ENCODE measurements at places on chromosomes 16 and 17.

DNA sequence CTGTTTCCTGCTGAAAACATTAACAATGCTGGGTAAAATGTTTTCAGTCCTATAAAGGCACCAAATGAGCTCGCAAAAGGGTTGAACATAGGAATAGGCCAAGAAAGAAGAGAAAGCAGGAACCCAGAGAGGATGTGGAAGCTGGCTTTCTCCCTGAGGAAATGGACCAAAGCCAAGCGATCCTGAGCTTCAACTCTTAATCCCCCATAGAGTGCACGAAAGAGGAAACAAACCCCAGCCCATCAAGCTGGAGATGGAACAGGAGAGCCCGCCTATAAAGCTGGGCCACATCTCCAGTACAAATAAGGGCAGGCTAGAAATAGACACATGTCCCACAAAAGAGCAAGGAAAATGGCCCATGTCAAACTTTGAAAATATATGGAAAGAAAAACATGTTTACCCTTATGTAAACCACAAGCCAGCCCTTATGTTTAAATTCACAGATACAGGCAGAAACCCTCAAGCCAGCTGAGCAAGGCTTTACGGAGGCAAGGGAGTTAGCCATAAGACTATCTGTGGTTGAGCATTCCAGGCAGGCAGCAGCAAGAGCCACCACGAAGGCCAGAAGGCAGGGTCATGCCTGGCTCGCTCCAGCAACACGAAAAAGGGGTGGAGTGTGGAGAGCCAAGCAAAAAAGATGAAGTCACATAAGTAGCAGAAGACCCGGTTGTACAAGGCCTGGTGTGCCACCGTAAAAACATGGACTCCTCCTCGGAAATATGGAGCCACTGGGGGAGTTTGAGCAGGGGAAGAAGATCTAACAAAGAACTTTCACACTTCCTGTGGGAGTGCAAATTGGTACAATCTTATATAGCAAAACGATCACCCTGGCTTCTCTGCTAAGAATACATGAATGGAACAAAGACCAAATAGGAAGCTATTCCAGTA is 27.8 kb downstream of the COPRS start:
- DNase-seq: no peak

GRCh38 chr16:85300406-85300968 is 188.2 kb upstream of the CIBAR2 start:
- no peak for DNase-seq

DNA sequence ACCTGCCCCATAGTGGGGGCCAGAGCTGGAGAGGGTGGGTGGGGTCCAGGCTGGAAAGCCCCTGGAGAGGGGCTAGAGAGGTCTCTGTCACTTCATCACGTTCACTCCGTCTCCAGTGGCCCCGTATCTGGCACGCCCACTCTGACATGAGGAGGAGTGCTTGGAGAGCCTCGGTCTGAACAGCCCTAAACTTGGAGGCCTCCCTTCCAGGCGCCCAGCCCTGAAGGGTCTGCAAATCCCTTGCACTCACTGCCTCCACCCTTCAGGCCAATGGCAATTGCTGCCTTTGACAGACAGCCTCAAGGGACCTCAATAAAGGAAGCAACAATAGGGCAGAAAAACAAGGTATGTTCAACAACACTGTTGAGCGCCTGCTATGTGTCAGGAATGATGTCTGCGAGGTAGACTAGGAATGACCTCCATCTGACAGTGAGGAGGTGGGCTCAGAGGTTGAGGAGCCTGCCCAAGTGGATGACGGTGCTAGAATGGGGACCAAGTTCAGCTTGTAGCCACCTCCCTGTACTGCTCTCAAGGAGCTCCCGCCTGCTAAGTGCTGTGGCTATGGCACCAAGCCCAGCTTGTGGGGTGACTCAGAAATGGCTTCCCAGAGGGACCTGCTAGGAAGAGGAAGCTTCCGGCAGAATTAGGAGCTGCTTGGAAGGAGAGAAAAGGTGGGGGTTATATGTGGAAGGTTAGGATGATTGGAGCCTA is 2.9 kb upstream of the EPX start:
- no peak for DNase-seq

DNA sequence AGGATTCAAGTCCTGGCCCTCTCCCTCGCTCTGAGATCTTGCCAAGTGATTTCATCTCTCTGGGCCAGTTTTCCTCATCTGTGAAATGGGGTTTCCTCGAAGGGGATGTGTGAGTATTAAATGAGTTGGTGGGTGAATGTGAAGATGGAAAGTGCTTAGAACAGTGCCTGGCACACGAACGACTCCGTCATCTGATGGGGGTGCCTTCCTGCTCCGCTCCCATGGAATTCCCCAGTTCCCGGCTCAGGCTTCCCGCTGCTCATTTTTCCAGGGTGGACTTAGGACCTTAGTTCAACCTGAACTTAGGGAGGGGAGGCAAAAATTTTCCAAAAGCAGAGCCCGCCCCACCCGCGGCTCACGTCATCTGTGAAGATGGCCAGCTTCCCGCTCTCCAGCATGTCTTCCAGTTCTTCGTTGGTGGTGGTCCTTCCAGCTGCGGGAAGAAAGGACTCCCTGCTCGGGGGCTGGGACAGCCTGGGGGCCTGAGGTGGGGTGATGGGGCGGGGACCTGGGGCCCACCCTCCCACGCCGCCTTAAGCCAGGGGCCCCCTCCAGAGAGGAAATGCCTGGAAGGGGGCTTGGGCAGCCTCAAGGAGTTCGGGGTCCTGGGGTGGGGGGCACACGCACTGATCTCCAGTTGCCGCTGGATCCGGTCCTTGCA is 11.4 kb downstream of the HSD3B7 start:
- DNase-seq: no peak

DNA sequence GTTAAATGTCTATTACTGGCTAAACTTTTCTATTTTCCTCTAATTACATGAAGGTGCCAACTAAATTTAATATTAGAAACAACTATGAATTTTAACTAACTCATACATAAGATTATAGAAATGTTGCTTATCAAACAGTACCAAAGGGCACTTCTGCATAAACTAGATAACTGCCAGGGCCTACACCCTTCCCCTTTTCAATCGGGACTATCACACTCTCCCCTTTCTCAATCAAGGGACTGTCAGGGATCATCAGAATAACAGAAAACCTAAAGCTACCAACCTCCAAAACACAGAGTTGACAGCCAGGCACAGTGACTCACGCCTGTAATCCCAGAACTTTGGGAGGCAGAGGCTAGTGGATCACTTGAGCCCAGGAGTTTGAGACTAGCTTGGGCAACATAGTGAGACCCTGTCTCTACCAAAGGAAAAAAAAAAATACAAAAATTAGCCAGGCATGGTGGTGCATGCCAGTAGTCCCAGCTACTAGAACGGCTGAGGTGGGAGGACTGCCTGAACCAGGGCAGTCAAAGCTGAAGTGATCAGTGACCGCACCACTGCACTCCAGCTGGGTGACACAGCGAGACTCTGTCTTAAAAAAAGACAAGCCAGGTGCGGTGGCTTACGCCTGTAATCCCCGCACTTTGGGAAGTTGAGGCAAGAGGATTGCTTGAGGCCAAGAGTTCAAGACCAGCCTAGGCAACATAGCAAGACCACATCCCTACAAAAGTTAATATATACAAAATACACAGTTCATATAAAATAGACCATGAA is 3.2 kb upstream of the PHLPP2 start:
- DNase-seq: no peak

DNA sequence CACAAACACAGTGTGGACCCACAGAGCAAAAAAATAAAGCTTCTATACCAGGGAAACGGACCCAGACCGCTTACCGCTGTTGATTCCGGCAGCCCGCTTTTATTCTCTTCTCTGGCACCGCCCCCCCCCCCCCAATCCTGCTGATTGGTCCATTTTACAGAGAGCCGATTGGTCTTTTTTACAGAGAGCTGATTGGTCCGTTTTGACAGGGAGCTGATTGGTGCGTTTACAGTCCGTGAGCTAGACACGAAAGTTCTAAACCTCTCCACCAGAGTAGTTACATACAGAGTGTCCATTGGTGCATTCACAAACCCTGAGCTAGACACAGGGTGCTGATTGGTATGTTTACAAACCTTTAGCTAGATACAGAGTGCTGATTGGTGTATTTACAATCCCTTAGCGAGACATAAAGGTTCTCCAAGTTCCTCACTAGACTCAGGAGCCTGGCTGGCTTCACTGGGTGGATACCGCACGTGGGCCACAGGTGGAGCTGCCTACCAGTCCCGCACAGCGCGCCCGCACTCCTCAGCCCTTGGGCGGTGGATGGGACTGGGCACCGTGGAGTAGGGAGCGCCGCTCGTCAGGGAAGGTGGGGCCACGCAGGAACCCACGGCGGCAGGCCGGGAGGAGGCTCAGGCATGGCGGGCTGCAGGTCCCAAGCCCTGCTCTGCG is 92.4 kb downstream of the HAPSTR1 start:
- no peak for DNase-seq

DNA sequence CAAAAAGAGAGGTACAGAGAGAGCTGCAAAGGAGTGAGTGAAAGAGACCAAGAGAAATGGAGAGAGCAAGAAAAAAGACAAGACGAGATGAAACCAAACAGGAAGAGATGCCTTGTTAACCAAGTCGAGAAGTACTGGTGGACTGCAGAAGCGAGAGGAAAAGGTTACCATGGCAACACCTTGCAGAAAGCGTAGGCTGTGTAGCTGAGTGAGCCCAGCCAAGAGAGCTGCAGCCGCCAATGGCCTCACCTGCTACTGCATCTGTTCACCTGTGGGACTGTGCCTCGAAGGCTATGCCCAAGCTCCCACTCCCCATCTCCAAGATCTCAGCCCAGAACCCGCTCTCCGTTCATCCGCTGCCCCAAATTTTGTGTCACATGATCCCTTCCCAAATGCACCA is 161.3 kb downstream of the SLC39A11 start:
- DNase-seq: no peak

GRCh38 chr16:53523126-53523804 is 20.3 kb upstream of the AKTIP start:
- no peak for DNase-seq

- DNase-seq: no peak
Observed at GRCh38 chr16:27551036-27551435, 1.1 kb downstream of the KATNIP start.

DNA sequence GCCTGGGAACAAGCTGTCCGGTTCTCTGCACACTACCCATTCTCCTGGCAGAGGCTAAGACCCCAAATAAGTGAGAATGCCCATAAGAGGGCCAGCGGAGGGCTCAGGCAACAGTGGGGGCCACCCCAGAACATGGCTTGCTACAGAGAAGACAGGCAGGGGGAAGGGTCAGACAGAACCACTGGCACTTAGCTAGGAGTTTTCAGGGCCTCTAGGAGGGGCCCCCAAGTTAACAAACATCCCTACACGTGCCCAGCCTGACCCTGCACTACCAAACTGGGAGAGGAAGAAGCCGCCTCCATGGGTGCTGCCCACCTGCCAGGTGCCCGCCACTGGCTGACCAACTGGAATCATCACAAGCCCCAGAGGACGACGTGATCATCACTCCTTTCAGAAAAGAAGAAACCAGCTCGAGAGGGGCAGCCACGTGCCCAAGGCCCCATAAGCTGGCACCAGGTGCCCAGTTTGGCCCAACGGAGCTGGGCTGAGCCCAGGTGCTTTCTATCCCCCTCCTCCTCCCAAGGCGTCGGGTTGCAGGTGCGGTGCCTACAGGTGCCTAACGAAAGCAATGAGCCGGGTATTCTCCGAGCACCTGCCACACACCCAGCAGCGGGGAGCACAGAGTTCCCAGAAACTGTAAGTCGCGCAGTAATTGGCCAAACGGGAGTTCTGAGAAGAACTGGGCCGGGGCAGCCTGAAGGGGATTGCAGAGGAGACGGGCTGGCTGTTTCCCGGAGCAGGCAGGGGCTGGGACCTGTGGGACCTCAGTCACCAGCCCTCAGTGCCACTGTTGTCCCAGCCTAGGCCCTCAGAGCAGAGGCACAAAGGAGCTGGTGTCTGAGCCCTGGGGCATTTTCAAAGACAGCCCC is 13.2 kb downstream of the RPH3AL start:
- no peak for DNase-seq

DNA sequence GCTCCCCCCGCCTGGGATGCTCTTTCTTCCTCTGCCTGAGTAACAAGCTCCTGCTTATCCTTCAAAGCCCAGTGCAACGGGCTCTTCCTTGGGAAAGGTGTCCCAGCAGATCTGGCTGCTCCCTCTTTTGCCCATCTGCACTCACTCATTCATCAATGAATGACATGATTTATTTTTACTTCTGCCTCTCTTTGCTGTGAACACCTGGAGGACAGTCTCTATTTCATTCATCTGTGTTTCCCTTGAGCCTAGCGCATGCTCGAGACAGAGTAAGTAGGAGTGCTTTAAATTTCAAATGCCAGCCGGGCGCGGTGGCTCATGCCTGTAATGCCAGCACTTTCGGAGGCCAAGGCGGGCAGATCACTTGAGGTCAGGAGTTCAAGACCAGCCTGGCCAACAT is 22.0 kb upstream of the GINS2 start:
- no peak for DNase-seq

DNA sequence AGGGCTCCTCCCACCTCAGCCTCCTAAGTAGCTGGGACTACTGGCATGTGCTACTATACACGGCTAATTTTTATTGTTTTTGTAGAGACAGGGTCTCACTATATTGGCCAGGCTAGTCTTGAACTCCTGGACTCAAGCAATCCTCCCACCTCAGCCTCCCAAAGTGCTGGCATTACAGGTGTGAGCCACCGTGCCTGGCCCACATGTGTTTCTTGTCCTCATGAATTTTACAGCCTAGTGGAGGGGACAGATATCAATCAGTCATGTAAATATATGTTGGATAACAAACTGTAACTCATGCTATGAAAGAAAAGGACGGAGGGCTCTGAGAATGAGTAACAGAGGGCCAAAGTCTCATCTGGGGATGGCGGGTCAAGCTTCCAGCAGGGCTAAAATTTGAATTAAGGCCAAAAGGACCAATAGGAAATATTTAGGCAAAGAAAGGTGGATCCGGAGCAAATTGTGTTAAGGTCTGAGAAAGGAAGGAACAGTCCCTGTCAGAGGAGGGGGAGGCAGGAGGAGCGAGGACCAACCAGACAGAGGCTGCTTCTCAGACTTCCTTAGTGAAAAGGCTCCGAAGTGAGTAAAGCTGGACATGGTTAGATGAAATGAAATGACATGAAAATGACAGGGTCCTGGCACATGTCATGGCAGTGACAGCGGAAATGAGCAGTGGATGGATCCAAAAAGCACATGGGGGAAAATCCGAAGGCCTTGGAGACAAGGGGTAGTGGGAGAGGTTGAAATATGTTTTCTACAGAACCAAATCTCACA is 3.8 kb downstream of the PDZD9 start:
- no peak for DNase-seq

DNA sequence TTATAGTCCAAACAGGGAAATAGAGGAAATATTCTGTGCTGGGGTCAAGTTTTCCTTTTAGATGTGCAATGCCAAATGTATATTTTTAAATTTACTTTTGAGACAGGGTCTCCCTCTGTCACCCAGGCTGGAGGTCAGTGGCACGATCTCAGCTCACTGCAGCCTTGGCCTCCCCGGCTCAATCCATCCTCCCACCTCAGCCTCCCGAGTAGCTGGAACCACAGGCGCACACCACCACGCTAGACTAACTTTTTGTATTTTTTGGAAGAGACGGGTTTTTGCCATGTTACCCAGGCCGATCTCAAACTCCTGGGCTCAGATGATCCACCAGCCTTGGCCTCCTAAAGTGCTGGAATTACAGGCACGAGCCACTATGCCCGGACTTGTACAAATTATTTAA is 25.8 kb upstream of the MED13 start:
- DNase-seq: no peak

GRCh38 chr16:57988929-57989328 is 11.5 kb downstream of the ZNF319 start:
- DNase-seq: no peak

- DNase-seq: no peak
Observed at GRCh38 chr16:53755026-53755910, 51.3 kb downstream of the FTO start.

GRCh38 chr17:60704170-60704569 is 26.5 kb downstream of the BCAS3 start:
- DNase-seq: no peak

GRCh38 chr16:17205279-17206211 is 265.2 kb downstream of the XYLT1 start:
- peak; percentile 43 for DNase-seq

GRCh38 chr16:3922241-3922640 is 41.7 kb upstream of the CREBBP start:
- DNase-seq: no peak
